ENCODE measurements at places on chromosomes 2 and 18. TPM values are rescaled to one million over a fixed set of nuclear protein-coding genes. Genes with fewer than 3 reads are reported as not detected.

- H3K4me3 ChIP-seq, result no peak overlapping the region
- no peaks in the 10 kb centered on the region for H3K36me3 ChIP-seq
- H3K27ac ChIP-seq, result no peak overlapping the region
- no peaks in the 10 kb centered on the region for H3K27me3 ChIP-seq
Observed at GRCh38 chr2:42823744-42824453, 31.5 kb upstream of the HAAO start.

GRCh38 chr2:34012715-34013302, 413.7 kb upstream of the FAM98A start:
- no peak overlapping the region for H3K27ac ChIP-seq
- no peaks in the 10 kb centered on the region for H3K36me3 ChIP-seq
- no peaks in the 10 kb centered on the region for H3K27me3 ChIP-seq
- H3K4me1 ChIP-seq, result no peaks in the 10 kb centered on the region

The CNGA3 gene
- total RNA-seq, result not detected

The IL36A gene
- not detected for total RNA-seq

DNA sequence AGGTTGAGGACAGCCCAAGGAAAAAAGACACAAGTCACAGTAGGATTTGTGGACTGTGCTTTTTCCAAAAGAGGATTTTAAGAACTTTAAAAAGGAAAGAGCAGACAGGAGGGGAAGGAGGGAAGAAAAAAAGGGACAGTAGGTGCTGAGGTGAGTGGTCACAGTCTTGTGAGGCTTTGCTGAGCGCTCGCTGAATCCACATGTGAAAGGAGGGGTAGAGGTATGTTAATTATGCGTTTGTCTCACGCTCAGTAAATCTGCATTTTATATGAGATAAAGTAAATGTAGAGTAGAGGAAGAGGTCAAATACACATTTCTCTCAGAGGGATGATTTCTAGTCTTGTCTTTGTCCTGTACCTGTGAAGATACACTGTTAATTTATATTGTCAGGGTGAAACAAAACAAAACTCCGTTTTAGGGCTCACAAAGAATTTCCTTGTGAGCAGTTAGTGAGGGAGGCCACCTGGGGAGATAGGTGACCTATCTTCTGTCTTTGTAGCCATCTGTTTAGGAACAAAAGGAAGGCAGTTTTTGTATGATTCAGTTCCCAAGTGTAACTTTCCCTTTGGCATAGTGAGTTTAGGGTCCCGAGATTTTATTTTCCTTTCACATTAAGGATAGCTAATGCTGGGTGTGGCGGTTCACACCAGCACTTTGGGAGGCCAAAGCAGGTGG, 25.3 kb downstream of the GNAL start:
- no peak overlapping the region for H3K4me3 ChIP-seq
- no peak overlapping the region for H3K27ac ChIP-seq
- H3K36me3 ChIP-seq, result no peaks in the 10 kb centered on the region
- DNase-seq, result no peak
- H3K4me1 ChIP-seq, result no peaks in the 10 kb centered on the region

All from GM12878 (cell line).